ENCODE measurements at places on chromosomes 4 and X. TPM values are rescaled to one million over a fixed set of nuclear protein-coding genes. Genes with fewer than 3 reads are reported as not detected.

- H3K4me3 ChIP-seq, result no peak overlapping the region
- no peaks in the 10 kb centered on the region for H3K27me3 ChIP-seq
- no peaks in the 10 kb centered on the region for H3K4me1 ChIP-seq
These were observed 22.2 kb upstream of the GTPBP6 start for GRCh38 chrX:340641-341423.

- no peak overlapping the region for H3K27ac ChIP-seq
- H3K36me3 ChIP-seq, result no peaks in the 10 kb centered on the region
- H3K4me3 ChIP-seq, result no peak overlapping the region
- DNase-seq, result no peak
These were observed 7.9 kb upstream of the DCUN1D4 start for GRCh38 chr4:51835079-51835478.

Gene UGT2B15
- 0.14 TPM for total RNA-seq

- no peaks in the 10 kb centered on the region for H3K27me3 ChIP-seq
- no peak for DNase-seq
- no peaks in the 10 kb centered on the region for H3K36me3 ChIP-seq
- H3K4me3 ChIP-seq, result no peak overlapping the region
These were observed 326.1 kb downstream of the IL15 start for GRCh38 chr4:141962486-141962885.

GRCh38 chr4:175946472-175947116 lies 119.0 kb upstream of the WDR17 start:
- H3K27ac ChIP-seq, result no peak overlapping the region
- no peaks in the 10 kb centered on the region for H3K4me1 ChIP-seq
- DNase-seq, result no peak
- no peak overlapping the region for H3K4me3 ChIP-seq

DNA sequence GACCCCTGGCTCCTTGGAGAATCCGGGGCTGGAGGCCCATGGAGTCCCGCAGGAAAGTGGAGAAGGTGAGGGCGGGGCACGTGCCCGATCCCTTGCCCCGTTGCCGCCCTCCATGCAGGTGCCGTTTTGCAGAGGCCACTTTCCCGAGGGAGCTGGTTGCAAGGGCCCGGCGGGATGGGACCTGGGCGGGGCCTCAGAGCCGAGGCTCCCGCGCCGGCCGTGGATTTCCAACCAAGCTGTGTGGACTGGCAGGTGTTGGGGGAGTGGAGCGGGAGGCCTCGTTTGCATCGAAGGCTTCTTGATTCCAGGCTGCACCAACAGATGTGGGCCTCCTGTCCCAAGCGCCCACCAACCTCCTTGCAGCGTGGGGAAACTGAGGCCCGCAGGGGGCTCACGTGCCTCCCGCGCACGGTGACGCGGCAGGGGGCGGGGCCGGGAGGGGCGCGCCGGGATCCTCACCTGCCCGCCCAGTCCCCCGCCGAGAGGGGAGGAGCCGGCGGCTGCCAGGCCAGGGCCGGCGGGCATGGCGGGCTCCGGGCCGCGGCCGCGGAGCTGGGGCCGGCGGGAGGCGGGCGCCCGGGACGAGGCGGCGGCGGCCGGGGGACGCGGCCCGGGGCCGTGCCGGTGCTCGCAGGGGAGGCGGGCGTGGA lies 24.9 kb downstream of the SH3BP2 start:
- H3K27me3 ChIP-seq, result no peaks in the 10 kb centered on the region
- DNase-seq, result no peak
- H3K4me3 ChIP-seq, result peak overlapping the region; percentile 56
- H3K4me1 ChIP-seq, result peaks cover 48% of the 10 kb centered on the region
- peak overlapping the region; percentile 73 for H3K27ac ChIP-seq

DNA sequence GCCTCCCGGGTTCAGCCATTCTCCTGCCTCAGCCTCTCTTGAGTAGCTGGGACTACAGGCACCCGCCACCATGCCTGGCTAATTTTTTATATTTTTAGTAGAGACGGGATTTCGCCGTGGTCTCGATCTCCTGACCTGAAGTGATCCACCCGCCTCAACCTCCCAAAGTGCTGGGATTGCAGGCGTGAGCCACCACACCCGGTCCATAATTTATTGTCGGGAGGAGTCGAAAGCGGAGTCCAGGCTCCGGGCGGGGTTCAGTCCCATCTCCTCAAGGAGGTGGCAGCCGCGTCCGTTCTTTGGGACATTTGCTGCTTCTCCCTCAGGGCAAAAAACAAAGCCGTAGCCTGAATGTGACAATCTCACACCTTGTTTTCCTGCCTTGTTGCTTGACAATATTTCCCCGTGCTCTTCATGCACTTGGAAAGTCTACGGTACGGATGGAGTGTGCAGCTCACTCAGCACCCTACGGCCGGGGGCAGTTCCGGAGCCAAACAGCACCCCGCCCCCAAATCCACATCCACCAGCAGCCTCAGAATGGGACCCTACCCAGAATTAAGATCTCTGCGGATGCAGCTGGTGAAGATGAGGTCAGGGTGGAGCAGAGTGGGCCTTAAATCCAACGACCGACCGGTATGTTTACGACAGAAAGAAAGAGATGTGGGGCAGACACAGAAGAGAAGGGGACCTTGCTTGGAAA lies 9.6 kb downstream of the GTPBP6 start:
- no peaks in the 10 kb centered on the region for H3K27me3 ChIP-seq
- DNase-seq, result no peak
- peaks cover 93% of the 10 kb centered on the region for H3K36me3 ChIP-seq
- H3K27ac ChIP-seq, result no peak overlapping the region

GRCh38 chr4:3671571-3672464 lies 94.4 kb upstream of the ADRA2C start:
- no peaks in the 10 kb centered on the region for H3K36me3 ChIP-seq
- no peaks in the 10 kb centered on the region for H3K27me3 ChIP-seq
- H3K4me1 ChIP-seq, result peaks cover 10% of the 10 kb centered on the region
- no peak overlapping the region for H3K27ac ChIP-seq
- no peak overlapping the region for H3K4me3 ChIP-seq

GRCh38 chr4:48222491-48222890 lies 47.1 kb downstream of the TEC start:
- H3K27ac ChIP-seq, result no peak overlapping the region
- no peak overlapping the region for H3K4me3 ChIP-seq
- no peaks in the 10 kb centered on the region for H3K27me3 ChIP-seq
- no peaks in the 10 kb centered on the region for H3K4me1 ChIP-seq
- DNase-seq, result no peak
- no peaks in the 10 kb centered on the region for H3K36me3 ChIP-seq

GRCh38 chr4:148565801-148566200 lies 123.6 kb upstream of the NR3C2 start:
- H3K27ac ChIP-seq, result no peak overlapping the region
- no peak overlapping the region for H3K4me3 ChIP-seq
- no peak for DNase-seq

Gene LEF1
- 3.3 TPM for total RNA-seq

GRCh38 chr4:76745240-76745639 lies 152.7 kb downstream of the SOWAHB start:
- H3K27ac ChIP-seq, result no peak overlapping the region
- no peaks in the 10 kb centered on the region for H3K4me1 ChIP-seq
- no peak for DNase-seq
- peaks cover 3% of the 10 kb centered on the region for H3K36me3 ChIP-seq
- H3K27me3 ChIP-seq, result no peaks in the 10 kb centered on the region

- H3K27me3 ChIP-seq, result no peaks in the 10 kb centered on the region
- no peak for DNase-seq
- no peak overlapping the region for H3K4me3 ChIP-seq
- no peaks in the 10 kb centered on the region for H3K4me1 ChIP-seq
- H3K27ac ChIP-seq, result no peak overlapping the region
These were observed 141.2 kb downstream of the CXXC4 start for GRCh38 chr4:104353481-104353880.

GRCh38 chr4:95531141-95531540 lies 17.6 kb downstream of the UNC5C start:
- no peak for DNase-seq
- H3K27me3 ChIP-seq, result no peaks in the 10 kb centered on the region
- H3K4me1 ChIP-seq, result no peaks in the 10 kb centered on the region
- no peak overlapping the region for H3K4me3 ChIP-seq
- H3K36me3 ChIP-seq, result no peaks in the 10 kb centered on the region

DNA sequence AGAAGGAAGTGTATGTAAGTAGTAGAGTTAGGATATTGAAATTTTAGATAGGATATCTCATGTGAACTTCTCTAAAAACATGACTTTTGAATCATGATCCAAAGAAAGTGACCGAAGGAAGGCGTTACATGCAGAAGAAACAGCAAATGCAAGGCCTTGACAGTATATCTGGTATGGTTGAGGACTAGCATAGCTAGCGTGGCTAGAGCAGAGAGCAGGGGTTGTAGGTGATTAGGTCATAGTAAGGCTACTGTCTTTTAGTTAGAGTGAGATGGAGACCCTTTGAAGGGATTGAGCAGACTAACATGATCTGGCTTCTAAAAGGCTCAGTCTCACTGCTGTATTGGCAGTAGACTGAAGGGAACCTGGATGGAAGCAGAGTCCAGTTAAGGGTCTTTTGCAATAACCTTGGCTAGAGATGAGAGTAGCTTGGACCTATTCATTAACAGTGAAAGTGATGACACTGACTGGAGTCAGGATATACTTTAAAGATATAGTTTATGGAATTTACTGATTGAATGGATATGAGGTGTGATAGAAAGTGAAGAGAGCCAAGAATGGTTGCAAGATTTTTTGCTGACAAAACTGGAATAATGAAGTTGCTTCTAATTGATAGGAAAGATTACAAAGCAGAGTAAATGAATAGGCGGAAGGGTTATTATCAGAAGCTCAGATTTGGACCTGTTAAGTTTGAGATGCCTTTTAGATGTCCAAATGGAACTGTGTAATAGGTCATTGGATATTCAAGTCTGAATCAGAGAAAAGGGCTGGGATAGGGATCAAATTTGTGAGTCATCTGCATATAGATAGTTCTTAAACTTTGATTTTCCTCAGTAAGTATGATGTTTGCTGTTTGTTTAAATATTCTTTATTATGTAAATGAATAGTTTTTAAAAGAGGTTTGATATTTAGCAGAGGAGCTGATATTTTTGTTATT lies 59.8 kb downstream of the MRPL1 start:
- no peak overlapping the region for H3K4me3 ChIP-seq
- H3K36me3 ChIP-seq, result no peaks in the 10 kb centered on the region
- H3K4me1 ChIP-seq, result peaks cover 14% of the 10 kb centered on the region
- H3K27ac ChIP-seq, result peak overlapping the region; percentile 52
- H3K27me3 ChIP-seq, result no peaks in the 10 kb centered on the region

DNA sequence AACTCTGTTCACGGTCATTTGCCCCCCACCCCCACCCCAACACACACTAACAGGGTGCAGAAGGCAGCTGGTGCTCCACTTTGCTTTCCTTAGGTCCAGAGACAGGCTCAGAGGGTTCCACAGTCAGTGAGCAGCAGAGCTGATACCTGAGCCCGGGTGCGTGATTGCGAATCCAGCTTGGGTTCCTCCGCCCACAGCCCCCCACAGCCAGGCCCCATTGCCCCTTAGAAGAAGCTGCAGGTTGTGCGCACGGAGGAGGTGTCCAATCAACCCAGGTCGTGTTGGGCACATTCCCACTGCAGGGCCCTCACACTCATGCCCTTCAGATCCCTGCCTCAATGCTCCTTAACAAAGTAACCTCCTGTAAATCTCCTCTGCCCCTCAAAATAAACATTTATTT lies 85.0 kb downstream of the WFS1 start:
- H3K4me3 ChIP-seq, result no peak overlapping the region
- H3K36me3 ChIP-seq, result no peaks in the 10 kb centered on the region
- H3K4me1 ChIP-seq, result no peaks in the 10 kb centered on the region
- DNase-seq, result no peak
- no peak overlapping the region for H3K27ac ChIP-seq

Gene USP51
- 3.2 TPM for total RNA-seq

GRCh38 chrX:68889249-68889648 lies 60.4 kb downstream of the EFNB1 start:
- H3K27me3 ChIP-seq, result no peaks in the 10 kb centered on the region
- H3K27ac ChIP-seq, result no peak overlapping the region
- no peak overlapping the region for H3K4me3 ChIP-seq
- no peaks in the 10 kb centered on the region for H3K36me3 ChIP-seq
- H3K4me1 ChIP-seq, result no peaks in the 10 kb centered on the region

Gene P2RY10
- 0.55 TPM for total RNA-seq

Data from upper lobe of left lung (tissue), 6 donors.